Stimulated activated CD4-positive, alpha-beta T cell treated with anti-CD3 and anti-CD28 coated beads, Interleukin-12 subunit alpha, Interleukin-12 subunit beta, amount 100 ng/mL, for 4 hours (primary cell): ENCODE measurements at places on chromosomes 1 and 21.

DNA sequence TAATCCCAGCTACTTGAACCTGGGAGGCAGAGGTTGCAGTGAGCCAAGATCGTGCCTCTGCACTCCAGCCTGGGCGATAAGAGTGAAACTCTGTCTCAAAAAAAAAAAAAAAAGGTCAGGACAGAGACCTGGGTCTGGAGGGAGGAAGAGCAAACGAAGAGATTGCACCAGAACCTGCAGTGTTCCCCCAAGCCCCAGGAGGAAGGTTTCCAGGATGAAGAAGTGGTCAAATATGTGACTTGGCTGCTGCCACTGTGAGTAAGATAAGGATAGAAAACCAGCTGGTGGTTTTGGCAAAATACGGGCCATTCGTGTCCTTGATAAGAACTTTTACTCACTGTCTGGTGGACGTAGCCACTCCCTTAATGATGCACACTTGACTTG lies 42.2 kb downstream of the CLDN14 start:
- no peak for DNase-seq

DNA sequence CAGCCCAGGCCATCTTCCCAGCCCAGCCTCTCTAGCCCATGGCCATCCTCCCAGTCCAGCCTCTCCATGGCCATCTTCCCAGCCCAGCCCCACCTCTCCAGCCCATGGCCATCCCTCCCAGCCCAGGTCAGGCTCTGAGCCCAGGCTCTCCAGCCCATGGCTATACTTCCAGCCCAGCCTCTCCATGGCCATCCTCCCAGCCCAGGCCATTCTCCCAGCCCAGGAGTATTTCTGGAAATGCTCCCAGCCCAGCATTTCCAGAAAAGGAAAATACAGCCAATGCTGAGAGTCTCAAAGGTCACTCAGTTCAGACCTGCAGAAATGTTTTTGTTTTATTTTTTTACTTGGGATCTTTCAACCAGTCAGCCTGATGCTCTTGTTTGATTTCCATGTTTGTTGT lies 70.0 kb upstream of the ZNF281 start:
- DNase-seq, result no peak

DNA sequence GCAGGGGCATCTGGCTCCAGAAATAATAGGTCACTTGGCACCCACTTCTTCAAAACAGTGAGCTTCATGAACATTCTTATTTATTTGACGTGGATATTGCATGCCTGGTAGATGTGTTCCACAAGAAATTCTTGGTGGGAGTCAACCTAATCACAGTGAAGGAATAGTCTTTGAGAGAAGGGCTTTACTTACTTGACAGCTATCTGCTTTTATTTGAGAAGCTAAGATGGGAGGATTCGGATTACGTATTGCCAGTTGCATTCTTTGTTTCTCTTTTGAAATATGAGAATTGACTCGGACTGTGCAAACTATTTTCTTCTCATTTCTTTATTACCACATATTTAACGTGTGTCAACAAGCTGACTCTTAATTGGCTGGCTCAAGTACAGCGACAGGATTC lies 117.2 kb downstream of the FASLG start:
- DNase-seq, result no peak

GRCh38 chr1:14936815-14937214 lies 216.7 kb upstream of the TMEM51 start:
- no peak for DNase-seq

GRCh38 chr1:201605385-201606010 lies 66.6 kb downstream of the NAV1 start:
- DNase-seq, result no peak

- no peak for DNase-seq
These were observed 134.1 kb downstream of the TMEM53 start for GRCh38 chr1:44539991-44540730.

DNA sequence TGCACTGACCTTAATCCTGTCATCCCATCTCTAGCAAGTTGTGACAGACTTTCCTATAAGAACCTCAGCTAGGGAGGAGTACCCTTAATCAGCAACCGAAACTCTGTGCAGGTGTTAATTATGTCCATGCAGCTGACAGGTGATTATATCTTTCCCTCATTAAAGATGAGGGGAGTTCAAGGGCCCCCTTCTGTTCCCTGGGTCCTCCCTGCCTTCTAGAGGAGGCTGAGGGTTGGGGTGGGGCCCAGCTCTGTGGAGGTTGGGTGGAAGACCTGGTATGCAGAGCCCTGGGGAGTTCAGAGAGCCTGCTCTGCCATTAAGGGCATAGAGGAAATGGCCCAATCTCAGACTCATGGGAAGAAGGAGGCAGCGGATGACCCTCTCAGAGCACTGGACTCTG lies 35.6 kb upstream of the CRNN start:
- no peak for DNase-seq

GRCh38 chr1:180521474-180522212 lies 19.3 kb upstream of the ACBD6 start:
- no peak for DNase-seq

DNA sequence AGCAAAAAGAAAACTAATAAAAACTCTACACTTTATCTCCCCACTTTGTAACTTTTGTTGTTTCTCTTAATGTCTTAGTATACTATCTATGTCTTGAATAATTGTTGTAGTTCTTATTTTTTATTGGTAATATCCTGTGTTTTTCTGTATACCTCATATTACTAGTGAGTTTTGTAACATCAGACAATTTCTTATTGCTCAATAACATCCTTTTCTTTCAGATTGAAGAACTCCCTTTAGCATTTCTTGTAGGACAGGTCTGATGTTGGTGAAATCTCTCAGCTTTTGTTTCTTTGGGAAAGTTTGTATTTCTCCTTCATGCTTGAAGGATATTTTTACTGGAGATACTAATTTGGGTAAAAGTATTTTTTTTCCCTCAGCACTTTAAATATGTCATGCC lies 79.8 kb upstream of the LRRC8B start:
- DNase-seq, result no peak
